Stimulated activated CD4-positive, alpha-beta T cell treated with anti-CD3 and anti-CD28 coated beads, Interleukin-1b, Interleukin-23, amount 100 ng/mL, for 1 hour (primary cell): ENCODE measurements at places on chromosomes 5 and 9.

GRCh38 chr9:121271368-121272341, 3.7 kb downstream of the GSN start:
- no peak for DNase-seq

DNA sequence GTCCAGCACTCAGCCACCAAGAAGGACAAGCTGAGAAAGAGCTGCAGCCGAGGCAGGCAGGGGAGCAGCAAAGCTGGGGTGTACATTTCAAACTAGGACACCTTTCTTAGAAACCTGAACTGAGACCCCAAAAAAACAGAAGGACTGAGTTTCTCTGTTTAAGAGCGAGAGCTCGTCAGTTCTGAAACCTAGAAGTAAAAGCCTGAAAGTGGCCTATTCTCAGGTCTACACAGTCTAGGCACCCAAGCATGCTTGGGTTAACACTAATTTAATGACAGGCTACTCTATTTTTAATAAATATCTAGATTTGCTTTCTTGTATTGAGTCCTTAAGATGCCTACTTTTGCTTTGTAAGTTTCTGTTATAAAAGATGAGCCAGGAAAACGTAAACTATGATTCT, 49.0 kb upstream of the TLE4 start:
- DNase-seq = no peak

DNA sequence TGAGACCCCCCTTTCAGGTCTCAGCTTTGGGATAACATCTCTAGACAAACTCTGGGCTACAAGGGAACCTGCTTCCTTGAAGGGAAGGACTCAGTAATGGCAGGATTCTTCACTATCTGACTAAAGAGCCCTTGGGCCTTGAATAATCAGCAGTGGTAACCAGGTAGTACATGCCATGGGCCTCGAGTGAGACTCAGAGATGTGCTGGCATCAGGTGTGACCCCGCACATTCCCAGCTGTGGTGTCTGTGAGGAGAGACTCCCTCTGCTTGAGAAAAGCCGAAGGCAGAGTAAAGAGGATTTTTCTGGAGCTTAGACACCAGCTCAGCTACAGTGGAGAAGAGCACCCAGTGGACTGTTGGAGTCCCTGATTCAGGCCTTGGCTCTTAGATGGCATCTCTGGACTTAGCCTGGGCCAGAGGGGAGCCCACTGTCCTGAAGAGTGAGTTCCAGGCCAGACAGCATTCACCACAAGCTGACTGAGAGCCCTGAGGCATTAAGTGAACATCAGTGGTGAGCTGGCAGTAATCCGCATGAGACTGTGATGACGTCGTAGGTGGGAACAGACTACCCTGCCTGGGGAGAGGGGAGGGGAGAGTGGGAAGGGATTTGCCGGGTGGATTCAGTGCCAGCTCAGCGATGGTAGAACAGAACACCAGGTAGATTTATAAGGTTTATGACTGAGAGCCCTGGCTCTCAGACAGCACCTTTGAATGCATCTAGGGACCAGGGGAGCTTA, 5.3 kb upstream of the ZNF782 start:
- no peak for DNase-seq

DNA sequence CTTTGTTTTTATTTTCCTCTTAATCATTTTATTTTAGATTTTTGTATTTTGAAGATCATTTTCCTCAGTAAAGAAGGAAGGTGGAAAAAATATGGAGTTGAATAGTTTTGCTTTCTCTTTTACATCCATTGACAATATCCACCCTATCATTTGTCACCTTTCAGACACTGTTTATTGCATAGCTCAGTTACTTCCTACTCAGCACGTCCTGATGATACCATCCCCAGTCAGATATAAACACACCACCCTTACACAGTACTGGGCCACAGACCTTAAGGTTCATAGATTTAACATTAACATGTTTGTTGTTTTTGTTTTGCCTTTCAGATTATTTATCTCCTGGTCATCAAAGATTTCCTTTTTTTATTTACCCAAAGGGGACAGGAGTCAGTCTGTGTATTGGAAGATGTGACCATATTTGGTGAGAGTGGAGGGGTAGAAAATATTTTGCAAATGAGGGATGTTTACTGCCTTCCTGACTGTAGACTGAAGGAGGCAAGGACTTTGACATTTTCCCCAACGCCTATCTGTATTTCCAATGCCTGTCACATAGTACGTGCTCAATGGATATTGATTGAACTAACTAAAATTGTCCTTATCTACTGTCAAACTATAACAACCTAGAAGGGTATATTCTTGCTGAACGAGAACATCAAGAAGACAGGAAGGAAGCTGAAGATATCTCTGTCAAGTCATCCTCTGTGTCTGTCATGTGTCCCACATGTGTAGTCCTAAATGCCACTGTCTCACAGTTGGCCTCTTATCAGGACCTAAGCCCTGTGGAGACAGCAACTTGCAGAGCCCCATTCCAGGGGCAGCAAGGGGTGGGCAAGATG, 15.6 kb downstream of the STX17 start:
- no peak for DNase-seq

GRCh38 chr5:92401-93220, 643 bp downstream of the PLEKHG4B start:
- no peak for DNase-seq

GRCh38 chr5:131488463-131488862, 146.6 kb downstream of the RAPGEF6 start:
- no peak for DNase-seq

- no peak for DNase-seq
Measured at GRCh38 chr5:116773926-116774325, 199.3 kb upstream of the SEMA6A start.

DNA sequence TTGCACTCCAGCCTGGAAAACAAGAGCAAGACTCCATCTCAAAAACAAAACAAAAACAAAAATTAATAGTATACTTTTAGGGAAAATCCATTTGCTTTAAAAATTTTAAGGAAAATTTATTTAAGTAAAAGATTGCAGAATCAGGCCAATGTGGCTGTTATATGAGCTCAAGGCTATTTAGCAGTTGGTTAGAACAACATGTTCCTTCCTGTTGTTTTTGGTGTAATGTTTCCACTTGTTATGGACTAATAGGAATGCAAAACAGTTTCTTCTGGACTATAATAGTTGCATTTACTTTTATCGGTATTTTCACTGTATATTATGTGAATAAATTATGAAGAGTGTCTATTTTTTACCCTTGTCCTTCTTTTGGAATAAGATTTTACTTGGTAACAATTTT, 3.0 kb upstream of the CDC42SE2 start:
- no peak for DNase-seq

DNA sequence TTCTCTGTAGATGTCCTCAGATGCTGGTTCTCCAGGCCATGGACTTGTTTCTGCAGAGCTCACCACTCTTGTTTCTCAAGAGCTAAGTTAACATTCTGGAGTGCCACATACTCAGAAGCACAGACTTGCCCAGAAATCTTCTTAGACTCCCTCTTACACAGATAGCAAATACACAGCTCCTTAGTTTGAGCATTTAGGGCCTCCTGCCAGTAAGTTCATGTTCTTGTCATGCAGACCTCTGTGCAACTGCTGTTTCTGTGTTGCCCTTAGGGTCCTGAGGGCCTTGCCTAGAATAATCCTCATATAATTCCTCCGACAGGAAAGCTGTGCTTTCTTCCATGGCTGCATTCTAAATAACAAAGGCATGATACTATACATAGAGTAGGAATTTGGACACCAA, 1.3 kb upstream of the PTPDC1 start:
- no peak for DNase-seq

GRCh38 chr9:6757132-6757455, 679 bp upstream of the KDM4C start:
- no peak for DNase-seq

DNA sequence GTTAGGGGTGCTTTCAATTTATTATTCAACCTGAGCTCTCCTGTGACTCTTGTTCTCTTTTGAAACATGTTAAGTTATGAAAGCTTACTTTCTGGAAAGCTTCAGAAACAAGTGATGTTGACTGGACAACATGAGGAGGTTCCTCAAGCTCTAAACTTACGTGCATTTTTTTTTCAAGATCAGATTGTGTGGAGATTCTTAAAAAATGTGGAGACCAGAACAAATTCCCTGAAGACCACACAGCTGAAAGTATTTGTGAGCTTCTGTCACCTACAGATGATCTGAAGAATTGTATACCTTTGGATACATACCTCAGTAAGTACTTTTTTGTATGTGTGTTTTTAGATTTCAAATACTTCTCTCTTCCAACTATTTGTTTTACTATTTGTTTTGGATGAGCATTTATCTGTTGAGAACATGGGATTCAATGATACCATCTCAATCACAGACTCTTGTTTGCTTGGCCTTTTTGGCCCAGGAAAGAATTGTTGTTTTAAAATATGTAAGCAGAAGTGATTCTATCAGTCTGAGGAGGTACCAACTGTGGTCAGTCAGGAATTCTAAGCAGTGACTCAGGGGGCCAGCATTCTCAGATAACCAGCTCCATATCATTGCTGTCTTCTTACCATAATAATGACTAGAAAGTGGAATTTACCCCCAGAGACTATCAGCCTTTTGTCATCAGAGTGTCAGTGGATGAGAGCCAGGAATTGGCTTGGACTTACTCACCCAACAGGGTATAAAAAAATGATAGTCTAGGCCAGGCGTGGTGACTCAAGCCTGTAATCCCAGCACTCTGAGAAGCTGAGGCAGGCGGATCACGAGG, 34.4 kb upstream of the GLIPR2 start:
- DNase-seq = no peak

DNA sequence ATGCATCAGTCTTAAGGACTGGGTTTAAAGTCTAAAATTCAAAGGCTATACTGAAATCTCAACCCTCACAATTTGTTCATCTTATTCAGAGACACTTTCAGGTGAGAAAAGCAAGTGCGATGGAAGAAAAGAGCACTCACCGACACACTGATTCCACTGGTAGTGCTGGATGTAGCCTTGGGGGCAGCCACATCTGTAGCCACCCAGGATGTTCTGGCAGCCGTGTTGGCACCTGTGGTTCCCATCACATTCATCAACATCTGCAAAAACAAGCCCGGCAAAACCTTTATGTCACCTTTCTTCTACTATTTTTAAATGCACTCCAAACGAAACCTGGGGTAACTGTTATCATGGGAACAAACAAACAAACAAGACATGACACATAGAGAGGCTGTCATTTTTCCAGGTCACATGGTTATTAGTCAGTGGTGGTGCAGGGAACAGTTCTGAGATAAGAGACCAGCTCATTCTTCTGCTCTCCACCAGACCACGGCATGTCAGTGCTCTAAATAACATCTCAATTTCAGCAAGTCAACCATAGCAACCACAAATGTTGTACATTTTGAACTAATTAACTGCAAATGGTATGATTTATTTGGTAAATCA, 188.4 kb downstream of the SLC12A2 start:
- no peak for DNase-seq

- no peak for DNase-seq
Measured at GRCh38 chr5:94645053-94645452, 26.6 kb downstream of the SLF1 start.
